ENCODE measurements at places on chromosomes 5 and 9.

DNA sequence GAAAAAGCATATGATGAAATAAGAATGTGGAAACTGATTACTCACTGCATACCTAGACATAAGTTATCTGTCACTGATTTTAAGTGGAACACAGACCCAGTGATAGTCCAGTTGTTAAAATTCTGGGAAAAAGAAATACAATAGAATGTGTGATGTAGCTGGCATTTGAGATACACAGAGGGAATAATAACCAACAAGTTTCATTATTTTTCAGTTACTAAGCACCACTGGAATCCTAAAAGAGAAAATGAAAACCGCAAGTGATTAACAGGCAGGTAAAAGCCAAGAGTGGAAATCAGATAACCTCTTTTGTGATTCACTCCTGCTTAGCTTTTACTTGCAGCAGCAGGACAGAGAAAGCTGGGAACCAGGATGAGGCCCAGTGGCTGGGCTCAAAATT is 994.0 kb upstream of the SEMA6A start:
- no peak for DNase-seq

GRCh38 chr9:120438836-120439546 is 141.0 kb downstream of the CDK5RAP2 start:
- DNase-seq, result no peak

DNA sequence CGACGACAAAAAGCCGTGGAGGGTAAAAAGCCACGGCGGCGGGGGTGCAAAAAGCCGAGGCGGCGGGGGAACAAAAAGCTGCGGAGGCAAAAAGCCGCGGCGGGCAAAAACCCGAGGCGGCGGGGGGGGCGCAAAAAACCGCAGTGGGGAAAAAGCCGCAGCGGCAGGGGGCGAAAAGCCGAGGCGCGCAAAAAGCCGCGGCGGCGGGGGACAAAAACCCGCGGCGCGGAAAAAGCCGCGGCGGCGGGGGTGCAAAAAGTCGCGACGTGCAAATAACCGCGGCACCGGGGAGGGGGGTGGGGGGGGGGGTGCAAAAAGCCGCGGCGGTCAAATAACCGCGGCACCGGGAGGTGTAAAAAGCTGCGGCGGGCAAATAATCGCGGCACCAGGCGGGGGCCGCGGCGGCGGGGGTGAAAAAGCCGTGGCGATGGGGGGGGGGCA is 511.5 kb downstream of the FOXD4L5 start:
- DNase-seq, result no peak

- DNase-seq, result no peak
These were observed 16.2 kb downstream of the PGGT1B start for GRCh38 chr5:115246361-115246991.

DNA sequence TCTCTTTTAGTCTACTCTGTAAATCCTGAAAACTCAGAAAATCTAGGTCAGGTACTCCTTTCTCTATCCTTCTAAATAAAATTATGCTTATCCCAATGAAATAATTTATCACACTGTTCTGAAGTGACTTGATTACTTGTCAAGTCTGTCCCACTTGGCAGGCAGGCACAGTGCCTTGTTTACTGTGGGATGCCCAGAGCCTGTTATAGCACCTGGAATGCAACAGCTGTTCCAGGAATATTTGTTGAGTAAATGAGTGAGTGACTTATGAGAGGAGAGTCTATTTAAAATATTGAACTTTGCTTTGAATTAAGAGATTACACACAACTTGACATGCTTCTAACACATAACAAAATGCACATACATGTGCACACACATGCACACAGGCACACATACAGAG is 130.0 kb downstream of the MPDZ start:
- DNase-seq, result no peak

- DNase-seq, result no peak
These were observed 62.4 kb downstream of the SERINC5 start for GRCh38 chr5:80193401-80193800.

- no peak for DNase-seq
These were observed 644 bp downstream of the IER5L start for GRCh38 chr9:129177443-129177790.

- no peak for DNase-seq
These were observed 14.4 kb downstream of the CARD19 start for GRCh38 chr9:93110311-93110855.

DNA sequence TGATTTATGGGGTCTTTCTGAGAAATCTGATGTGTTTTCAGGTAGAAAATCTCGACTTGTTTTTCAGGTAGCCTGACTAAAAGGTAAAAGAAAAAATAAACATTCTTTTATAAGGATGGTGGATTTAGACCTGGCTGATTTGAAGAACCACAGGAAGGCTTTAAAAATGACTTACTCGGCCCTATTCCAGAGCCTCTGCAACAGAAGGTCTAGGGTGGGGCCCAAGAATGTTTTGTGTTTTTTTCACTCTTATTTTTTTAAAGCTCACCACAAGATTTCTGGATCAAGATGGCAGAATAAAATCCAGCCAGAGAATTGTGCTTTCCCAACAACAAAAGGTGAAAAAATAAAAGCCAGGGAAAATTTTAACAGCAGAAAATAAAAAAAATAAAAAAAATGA is 59.1 kb downstream of the FNBP1 start:
- peak; percentile 44 for DNase-seq

DNA sequence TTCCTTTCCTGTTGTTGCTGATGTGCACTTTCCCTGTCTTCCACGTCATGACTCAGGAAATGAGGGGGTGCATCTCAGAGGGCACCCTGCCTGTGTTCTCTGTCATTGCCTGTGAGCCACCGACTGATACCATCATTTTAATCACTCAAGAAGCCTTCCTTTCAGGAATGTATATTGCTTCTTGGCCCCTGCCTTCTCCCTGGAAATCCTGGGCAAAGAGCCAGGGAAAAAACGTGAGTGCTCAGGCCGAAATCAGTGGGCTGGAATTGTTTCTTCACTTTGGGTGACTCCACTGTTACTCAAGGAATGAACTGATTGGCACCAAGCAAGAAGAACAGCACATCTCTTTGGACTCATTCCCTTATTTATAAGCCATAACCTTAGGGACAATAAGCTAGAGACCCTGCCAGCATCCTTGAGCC is 126.1 kb downstream of the SNX18 start:
- peak; percentile 84 for DNase-seq

DNA sequence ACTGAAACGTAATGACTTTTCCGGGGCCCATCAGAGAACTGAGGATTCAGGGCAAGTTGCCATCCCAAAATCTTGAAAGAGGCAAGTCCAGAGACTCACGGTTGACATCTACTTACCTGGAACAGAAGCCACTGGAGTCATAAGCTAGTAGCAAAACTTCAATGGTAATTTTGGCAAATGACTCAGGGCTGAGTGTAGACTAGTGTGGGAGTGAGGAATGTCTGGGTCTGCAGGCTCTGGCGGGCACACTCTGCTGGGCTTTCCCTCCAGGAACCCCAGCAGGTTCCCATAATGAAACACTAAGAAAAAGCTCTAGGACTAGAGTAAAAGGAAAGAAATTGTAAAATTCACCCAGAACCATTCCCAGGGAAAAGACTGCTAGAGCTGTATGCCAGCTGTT is 122.9 kb upstream of the NFIL3 start:
- no peak for DNase-seq

DNA sequence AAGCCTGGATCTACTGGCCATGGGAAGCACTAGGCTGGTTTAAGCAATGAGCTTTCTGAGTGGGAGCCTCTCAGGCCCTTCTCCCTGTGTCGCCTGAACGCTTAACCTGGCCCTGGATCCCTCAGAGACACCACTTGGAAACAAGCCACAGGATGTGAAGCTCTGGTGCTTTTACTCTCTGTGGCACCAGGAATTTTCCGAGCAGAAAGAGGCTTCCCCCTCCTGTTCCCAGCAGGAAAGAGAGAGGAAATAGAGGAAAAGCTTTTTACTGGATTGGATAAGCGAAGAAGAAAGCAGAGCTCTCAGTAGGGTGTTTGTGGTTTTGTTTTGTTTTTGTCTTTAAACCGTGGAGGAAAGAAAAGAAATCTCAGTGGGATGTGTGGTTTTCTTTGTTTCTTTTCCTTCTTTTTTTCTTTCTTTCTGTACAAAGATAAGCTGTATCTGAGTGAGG is 34.5 kb downstream of the COL15A1 start:
- no peak for DNase-seq

DNA sequence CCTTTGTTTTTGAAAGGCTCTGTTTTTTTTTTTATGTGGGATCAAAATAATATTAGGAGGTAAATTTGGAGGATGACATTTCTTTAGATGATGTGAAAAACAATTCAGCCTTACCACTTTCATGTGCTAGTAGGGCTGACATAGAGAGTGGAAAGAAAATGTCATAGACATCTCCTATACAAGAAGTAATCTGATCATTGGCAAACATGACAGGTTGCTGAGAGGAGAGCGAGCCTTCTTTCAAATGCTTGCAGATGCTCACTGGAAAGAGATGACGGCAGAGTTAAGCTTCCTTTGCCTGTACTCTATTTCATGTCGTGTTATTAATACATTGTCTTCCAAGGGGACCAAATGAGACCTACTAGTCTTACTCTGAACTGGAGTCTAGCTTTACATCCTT is 160.1 kb upstream of the DAP start:
- DNase-seq, result no peak

- no peak for DNase-seq
These were observed 14.0 kb upstream of the HRCT1 start for GRCh38 chr9:35892051-35892450.

DNA sequence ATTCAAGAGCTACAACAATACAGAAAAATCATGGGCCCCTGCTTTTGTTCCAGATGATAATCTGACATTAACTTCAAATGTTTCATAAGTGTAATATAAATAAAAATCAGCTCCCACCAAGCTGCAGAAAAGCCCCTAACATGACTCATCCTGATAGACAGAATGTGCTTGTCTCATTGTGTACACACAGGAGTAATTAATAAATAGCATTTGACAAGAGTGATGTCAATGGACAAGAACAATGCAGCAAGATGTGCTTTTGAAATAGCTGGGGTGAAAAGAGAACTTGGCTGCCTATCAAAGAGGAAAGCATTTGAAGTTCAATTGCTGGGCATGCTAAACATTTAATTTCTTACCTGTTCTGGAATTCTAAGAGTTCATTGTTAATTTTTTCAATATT is 79.2 kb downstream of the DNAH5 start:
- DNase-seq, result no peak

DNA sequence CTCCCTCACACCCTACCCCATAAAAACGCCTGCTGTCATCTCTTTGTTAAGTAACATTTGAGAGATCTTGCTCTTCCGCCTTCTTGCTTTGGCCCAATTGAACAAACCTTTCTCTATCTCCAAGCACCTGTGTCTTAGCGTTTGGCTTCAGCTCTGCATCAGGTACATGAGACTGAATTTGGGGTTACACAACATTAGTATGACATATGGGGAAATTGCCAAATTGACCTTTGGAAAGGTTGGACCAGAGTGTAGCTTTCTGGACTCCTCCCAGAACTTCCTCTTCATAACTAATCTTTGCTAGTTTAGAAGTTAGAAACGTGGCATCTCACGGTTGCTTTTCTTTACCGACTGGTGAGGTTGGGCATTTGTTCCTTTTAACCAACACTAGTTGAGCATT is 3.5 kb upstream of the EXOSC3 start:
- DNase-seq, result no peak

DNA sequence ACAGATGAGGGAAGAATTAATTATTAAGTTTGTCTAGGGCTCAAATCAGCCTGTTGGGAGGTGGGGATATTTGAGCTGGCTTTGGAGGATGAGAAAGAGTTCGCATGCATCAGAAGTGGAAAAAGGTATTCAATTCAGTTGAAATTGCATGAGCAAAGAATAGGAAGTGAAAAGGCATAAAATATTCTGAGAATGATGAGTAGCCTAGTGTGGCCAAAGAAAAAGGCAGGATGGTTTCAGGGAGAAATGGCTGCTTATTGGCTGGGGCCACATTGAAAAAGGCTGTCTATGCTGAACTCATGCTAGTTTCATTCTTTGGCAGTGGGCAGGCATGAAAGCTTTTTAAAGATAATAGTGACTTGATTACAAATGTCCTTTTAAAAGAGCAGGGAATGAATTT is 235.4 kb upstream of the RIOK2 start:
- no peak for DNase-seq

DNA sequence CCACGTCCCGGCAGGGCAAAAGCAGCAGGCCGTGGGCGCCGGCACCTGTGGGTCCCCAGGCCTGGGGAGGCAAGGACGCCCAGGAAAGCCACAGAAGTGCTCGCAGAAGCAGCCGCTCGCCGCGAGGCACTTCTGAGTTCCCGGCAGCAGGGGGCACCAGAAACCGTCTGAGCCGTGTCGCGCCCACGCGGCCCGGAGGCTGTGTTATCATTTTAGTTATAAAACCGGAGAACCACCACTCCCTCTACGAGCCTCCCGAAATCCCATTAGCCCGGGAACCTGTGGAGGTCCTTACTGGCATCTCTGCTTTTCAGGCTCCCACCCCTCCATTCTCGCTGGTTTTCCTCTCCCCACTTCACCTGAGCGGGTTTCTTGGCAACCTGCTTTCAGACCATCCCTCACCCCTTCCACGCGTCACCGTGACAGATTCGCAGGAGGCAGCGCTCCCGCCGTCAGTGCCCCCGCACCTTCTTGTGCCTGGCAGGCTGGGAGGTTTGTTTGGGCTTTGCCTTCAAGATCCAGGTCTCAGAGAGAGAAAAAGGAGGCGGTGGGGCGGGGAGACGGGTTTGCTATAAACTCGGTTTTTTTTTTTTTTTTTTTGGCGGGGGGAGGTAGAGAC is 2.3 kb downstream of the GDNF start:
- no peak for DNase-seq

DNA sequence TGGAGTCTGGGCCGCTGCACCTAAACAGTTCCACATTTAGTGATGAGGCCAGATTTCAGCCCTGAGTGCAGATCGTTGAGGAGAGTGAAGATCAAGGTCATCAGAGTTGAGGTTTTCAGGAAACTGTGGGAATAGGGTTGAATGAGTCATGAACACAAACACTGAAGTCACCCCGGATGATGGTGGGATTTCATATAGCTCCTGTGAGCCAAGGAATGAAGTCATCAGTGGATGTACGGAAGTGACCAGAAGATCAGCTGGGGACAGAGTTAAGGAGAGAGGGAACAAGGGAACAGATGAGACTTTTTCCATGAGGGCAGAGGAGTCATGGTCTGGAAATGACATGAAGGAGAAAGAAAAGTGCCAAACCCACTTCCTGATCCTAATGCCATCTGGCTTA is 36.5 kb downstream of the PALM2AKAP2 start:
- peak; percentile 98 for DNase-seq

- DNase-seq, result no peak
These were observed 208.0 kb downstream of the PARP8 start for GRCh38 chr5:50874306-50875001.

- no peak for DNase-seq
These were observed 542.5 kb downstream of the TLE1 start for GRCh38 chr9:81146684-81147337.

GRCh38 chr5:57805732-57806131 is 323.1 kb upstream of the ACTBL2 start:
- no peak for DNase-seq

GRCh38 chr9:136759001-136759400 is 958 bp upstream of the LCN8 start:
- no peak for DNase-seq
